Astrocyte (in vitro differentiated cells and primary cell): ENCODE measurements at places on chromosomes 3 and 15. TPM values are rescaled to one million over a fixed set of nuclear protein-coding genes. Genes with fewer than 3 reads are reported as not detected.

The RTP3 gene
- not detected in 2 replicates for total RNA-seq

The FEZF2 gene
- total RNA-seq: not detected in 2 replicates

The ANKRD63 gene
- not detected in 2 replicates for total RNA-seq

The PLSCR5 gene
- total RNA-seq: not detected in 2 replicates

The SNX1 gene
- total RNA-seq: 87.7 and 89.3 TPM in 2 replicates

The GHSR gene
- not detected in 2 replicates for total RNA-seq

The TIPIN gene
- 3.9 and 5.6 TPM in 2 replicates for total RNA-seq

The MOBP gene
- total RNA-seq: 0.16 and 0.41 TPM in 2 replicates

The DUOXA2 gene
- not detected in 2 replicates for total RNA-seq
